ENCODE measurements at places on chromosomes 2 and 18. TPM values are rescaled to one million over a fixed set of nuclear protein-coding genes. Genes with fewer than 3 reads are reported as not detected.

DNA sequence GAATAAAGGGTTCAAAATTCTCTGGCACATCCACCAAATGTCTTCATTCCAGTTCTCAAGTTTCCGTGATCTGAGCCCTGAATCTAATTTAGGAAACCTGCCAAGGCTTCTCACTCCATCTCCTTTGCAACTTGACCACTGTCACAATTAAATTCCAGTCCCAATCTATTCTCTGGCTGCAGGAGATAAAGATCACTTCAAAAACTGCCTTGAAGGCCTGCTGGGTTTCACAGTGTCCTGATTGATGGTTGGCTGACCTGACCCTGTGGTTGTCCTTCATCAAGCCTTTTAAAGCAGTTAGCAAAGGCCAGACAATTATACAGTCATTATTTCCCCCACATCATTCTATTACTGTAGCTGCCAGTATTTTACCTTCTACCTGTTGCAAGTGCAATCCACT lies 60.3 kb upstream of the DNAJC10 start:
- DNase-seq, result no peak

DNA sequence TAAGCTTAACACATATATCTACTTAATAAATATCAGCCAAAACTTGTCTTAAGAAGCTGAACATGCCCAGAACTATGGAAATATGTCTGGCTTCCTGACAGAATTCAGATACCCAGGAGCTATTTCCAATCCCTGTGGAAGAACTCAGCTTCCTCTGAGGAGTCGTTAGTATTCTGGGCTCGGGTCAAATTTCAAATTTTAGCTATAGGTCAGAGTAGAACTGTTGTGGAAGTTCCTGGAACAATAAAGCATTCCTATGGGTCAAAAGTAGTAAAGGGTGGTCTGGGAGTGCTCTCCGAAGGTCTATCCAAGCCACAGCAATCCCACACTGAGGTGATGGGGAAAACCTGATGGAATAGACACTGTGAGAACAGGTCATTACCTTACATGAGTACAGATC lies 342.7 kb upstream of the CHST9 start:
- no peak for DNase-seq

The DAW1 gene
- 0.65 TPM for polyA plus RNA-seq

The RGPD8 gene
- 3.9 TPM for polyA plus RNA-seq

- DNase-seq, result no peak
Observed at GRCh38 chr2:191255271-191255670, 10.1 kb downstream of the MYO1B start.

GRCh38 chr2:12712881-12713280 lies 3.9 kb upstream of the TRIB2 start:
- no peak for DNase-seq

The BUB1 gene
- polyA plus RNA-seq, result 23.7 TPM

All from right renal pelvis (tissue), 4 donors.